Prostate gland (tissue), 2 donors: ENCODE measurements at places on chromosomes 7 and 10. TPM values are rescaled to one million over a fixed set of nuclear protein-coding genes. Genes with fewer than 3 reads are reported as not detected.

- no peak overlapping the region for H3K27ac ChIP-seq
- H3K36me3 ChIP-seq, result no peaks in the 10 kb centered on the region
- H3K27me3 ChIP-seq, result no peaks in the 10 kb centered on the region
- no peaks in the 10 kb centered on the region for H3K4me1 ChIP-seq
- DNase-seq, result no peak
These were observed 211.6 kb downstream of the PHF14 start for GRCh38 chr7:11185179-11185815.

GRCh38 chr10:100828738-100829096 lies 83.3 kb downstream of the PAX2 start:
- DNase-seq, result no peak
- no peak overlapping the region for H3K27ac ChIP-seq
- peak overlapping the region; percentile 15 for H3K4me3 ChIP-seq
- H3K27me3 ChIP-seq, result peaks cover 38% of the 10 kb centered on the region

- H3K4me1 ChIP-seq, result peaks cover 27% of the 10 kb centered on the region
- H3K4me3 ChIP-seq, result no peak overlapping the region
- DNase-seq, result no peak
- peaks cover 4% of the 10 kb centered on the region for H3K36me3 ChIP-seq
- no peaks in the 10 kb centered on the region for H3K27me3 ChIP-seq
- H3K27ac ChIP-seq, result peak overlapping the region; percentile 13
These were observed 19.1 kb downstream of the TSPAN14 start for GRCh38 chr10:80473096-80473657.

GRCh38 chr7:130918129-130919052 lies 184.4 kb upstream of the KLF14 start:
- H3K4me3 ChIP-seq, result no peak overlapping the region
- H3K4me1 ChIP-seq, result peaks cover 38% of the 10 kb centered on the region

GRCh38 chr7:51280156-51280555 lies 36.5 kb downstream of the COBL start:
- peak overlapping the region; percentile 16 for H3K27ac ChIP-seq
- no peaks in the 10 kb centered on the region for H3K27me3 ChIP-seq
- H3K4me3 ChIP-seq, result no peak overlapping the region
- no peaks in the 10 kb centered on the region for H3K36me3 ChIP-seq
- no peaks in the 10 kb centered on the region for H3K4me1 ChIP-seq

- no peak for DNase-seq
- no peaks in the 10 kb centered on the region for H3K27me3 ChIP-seq
- no peak overlapping the region for H3K4me3 ChIP-seq
- H3K4me1 ChIP-seq, result no peaks in the 10 kb centered on the region
- no peaks in the 10 kb centered on the region for H3K36me3 ChIP-seq
- no peak overlapping the region for H3K27ac ChIP-seq
These were observed 965 bp upstream of the PROSER2 start for GRCh38 chr10:11822026-11822756.

DNA sequence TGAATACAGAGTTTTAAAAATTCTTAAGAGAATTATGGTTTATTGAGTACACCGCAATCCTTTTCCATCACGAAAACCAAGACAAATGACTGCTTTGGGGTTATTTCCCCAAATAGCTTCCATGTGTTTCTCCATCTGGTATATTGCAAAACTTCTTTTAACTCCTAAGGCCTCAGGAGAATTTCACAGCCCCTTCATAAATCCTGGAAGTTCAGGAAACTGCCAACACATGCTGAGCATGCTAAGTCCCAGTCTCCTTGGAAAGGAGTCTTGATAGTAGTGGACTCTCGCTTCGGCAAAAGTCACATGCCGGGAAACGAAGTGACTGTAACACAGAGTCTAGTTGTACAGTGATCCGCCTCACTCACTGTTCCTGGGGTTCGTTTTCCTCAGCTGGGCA lies 88.1 kb upstream of the RSU1 start:
- H3K4me3 ChIP-seq, result no peak overlapping the region
- H3K4me1 ChIP-seq, result no peaks in the 10 kb centered on the region
- H3K36me3 ChIP-seq, result no peaks in the 10 kb centered on the region
- no peak overlapping the region for H3K27ac ChIP-seq
- DNase-seq, result no peak

GRCh38 chr7:54778166-54778565 lies 19.2 kb upstream of the SEC61G start:
- no peak overlapping the region for H3K27ac ChIP-seq
- no peaks in the 10 kb centered on the region for H3K27me3 ChIP-seq
- H3K4me1 ChIP-seq, result peaks cover 2% of the 10 kb centered on the region
- no peak overlapping the region for H3K4me3 ChIP-seq
- no peak for DNase-seq

- H3K4me3 ChIP-seq, result no peak overlapping the region
- H3K36me3 ChIP-seq, result no peaks in the 10 kb centered on the region
- H3K4me1 ChIP-seq, result no peaks in the 10 kb centered on the region
These were observed 468.0 kb upstream of the ZMIZ1 start for GRCh38 chr10:78600740-78601139.

- H3K27ac ChIP-seq, result no peak overlapping the region
- H3K4me1 ChIP-seq, result no peaks in the 10 kb centered on the region
- no peak overlapping the region for H3K4me3 ChIP-seq
- DNase-seq, result no peak
These were observed 44.4 kb downstream of the LRRC4 start for GRCh38 chr7:127986581-127987521.

DNA sequence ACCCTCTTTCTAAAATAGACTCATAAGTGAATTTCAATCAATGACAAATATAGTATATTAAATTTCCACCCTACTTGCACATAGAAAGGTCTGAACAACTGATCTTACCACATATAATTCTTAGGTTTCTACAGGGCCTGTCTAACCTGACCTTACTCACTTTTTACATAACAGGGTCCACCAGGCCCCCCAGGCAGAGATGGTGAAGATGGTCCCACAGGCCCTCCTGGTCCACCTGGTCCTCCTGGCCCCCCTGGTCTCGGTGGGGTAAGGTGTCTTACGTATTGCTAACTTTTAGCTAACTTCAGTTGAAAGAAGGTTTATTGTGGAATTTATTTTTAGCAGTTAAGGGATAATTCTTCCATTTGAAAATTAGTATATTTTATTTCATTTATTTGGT lies 5.3 kb downstream of the COL1A2 start:
- H3K36me3 ChIP-seq, result no peaks in the 10 kb centered on the region
- no peaks in the 10 kb centered on the region for H3K4me1 ChIP-seq
- H3K4me3 ChIP-seq, result no peak overlapping the region
- no peaks in the 10 kb centered on the region for H3K27me3 ChIP-seq
- H3K27ac ChIP-seq, result peak overlapping the region; percentile 29
- DNase-seq, result no peak

- H3K4me3 ChIP-seq, result no peak overlapping the region
- H3K27me3 ChIP-seq, result no peaks in the 10 kb centered on the region
- H3K36me3 ChIP-seq, result no peaks in the 10 kb centered on the region
- H3K4me1 ChIP-seq, result no peaks in the 10 kb centered on the region
These were observed 26.8 kb upstream of the CALCR start for GRCh38 chr7:93601363-93601762.

GRCh38 chr10:7218968-7219367 lies 191.9 kb downstream of the SFMBT2 start:
- no peak for DNase-seq
- H3K4me3 ChIP-seq, result no peak overlapping the region
- no peaks in the 10 kb centered on the region for H3K4me1 ChIP-seq
- no peaks in the 10 kb centered on the region for H3K36me3 ChIP-seq
- no peaks in the 10 kb centered on the region for H3K27me3 ChIP-seq
- no peak overlapping the region for H3K27ac ChIP-seq

GRCh38 chr7:135617781-135618180 lies 44.5 kb upstream of the STMP1 start:
- H3K27ac ChIP-seq, result no peak overlapping the region
- no peak overlapping the region for H3K4me3 ChIP-seq
- no peak for DNase-seq
- no peaks in the 10 kb centered on the region for H3K27me3 ChIP-seq
- no peaks in the 10 kb centered on the region for H3K36me3 ChIP-seq

GRCh38 chr7:143018931-143019330 lies 8.0 kb downstream of the OR9A2 start:
- H3K36me3 ChIP-seq, result no peaks in the 10 kb centered on the region
- no peaks in the 10 kb centered on the region for H3K4me1 ChIP-seq
- DNase-seq, result no peak
- H3K4me3 ChIP-seq, result no peak overlapping the region
- no peaks in the 10 kb centered on the region for H3K27me3 ChIP-seq

- DNase-seq, result no peak
- no peaks in the 10 kb centered on the region for H3K4me1 ChIP-seq
- peak overlapping the region; percentile 1 for H3K27ac ChIP-seq
- H3K36me3 ChIP-seq, result no peaks in the 10 kb centered on the region
- peaks cover 2% of the 10 kb centered on the region for H3K27me3 ChIP-seq
These were observed 84.8 kb downstream of the PTPRE start for GRCh38 chr10:127991543-127992255.

- H3K4me3 ChIP-seq, result no peak overlapping the region
- no peak overlapping the region for H3K27ac ChIP-seq
- H3K4me1 ChIP-seq, result no peaks in the 10 kb centered on the region
- H3K27me3 ChIP-seq, result no peaks in the 10 kb centered on the region
- H3K36me3 ChIP-seq, result no peaks in the 10 kb centered on the region
- DNase-seq, result no peak
These were observed 275.5 kb downstream of the ABCA13 start for GRCh38 chr7:48446721-48447120.

DNA sequence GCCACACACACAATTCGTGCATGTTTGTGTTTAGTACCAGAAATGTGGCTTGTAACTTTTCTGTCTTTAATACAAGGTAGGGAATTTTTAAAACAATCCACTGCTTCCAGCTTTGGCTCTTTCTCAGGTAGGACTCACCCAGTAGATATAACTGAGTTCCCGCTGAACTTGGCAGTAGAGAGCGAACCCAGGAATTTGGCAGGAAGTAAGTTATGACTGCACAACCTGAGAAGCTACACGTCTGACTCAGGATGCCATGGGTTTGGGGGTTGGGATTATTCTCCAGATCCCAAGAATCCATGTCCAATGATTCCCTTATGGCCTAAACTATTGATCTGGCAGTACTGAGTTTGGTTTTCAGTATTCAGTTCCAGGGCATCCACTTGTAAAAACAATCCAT lies 499.7 kb downstream of the CALN1 start:
- DNase-seq, result no peak
- H3K4me3 ChIP-seq, result no peak overlapping the region
- peaks cover 2% of the 10 kb centered on the region for H3K27me3 ChIP-seq
- H3K36me3 ChIP-seq, result no peaks in the 10 kb centered on the region
- no peaks in the 10 kb centered on the region for H3K4me1 ChIP-seq

DNA sequence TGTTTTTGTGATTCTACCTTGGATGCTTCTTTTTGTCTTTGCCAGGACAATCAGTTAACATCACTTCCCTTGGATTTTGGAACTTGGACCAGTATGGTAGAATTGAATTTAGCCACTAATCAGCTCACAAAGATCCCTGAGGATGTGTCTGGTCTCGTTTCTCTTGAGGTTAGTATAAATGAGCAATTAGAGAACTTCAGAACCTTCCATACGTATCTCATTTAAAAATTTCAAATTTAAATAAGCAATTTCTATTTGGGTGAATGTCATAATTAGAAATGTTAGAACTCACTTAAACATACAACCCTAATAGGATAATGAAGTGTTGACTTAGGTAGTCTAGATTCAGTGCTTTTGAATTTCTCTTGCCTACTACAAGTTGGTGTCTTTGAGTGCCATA lies 69.3 kb upstream of the ADRA2A start:
- H3K4me1 ChIP-seq, result no peaks in the 10 kb centered on the region
- DNase-seq, result no peak
- H3K4me3 ChIP-seq, result no peak overlapping the region
- no peak overlapping the region for H3K27ac ChIP-seq
- H3K27me3 ChIP-seq, result no peaks in the 10 kb centered on the region

- no peaks in the 10 kb centered on the region for H3K36me3 ChIP-seq
- peak; percentile 77 for DNase-seq
- no peaks in the 10 kb centered on the region for H3K27me3 ChIP-seq
- no peak overlapping the region for H3K4me3 ChIP-seq
- H3K27ac ChIP-seq, result no peak overlapping the region
These were observed 284.6 kb downstream of the KLF6 start for GRCh38 chr10:3500408-3500856.

- peak overlapping the region; percentile 96 for H3K27ac ChIP-seq
- no peak for DNase-seq
- H3K36me3 ChIP-seq, result no peaks in the 10 kb centered on the region
- peaks cover 4% of the 10 kb centered on the region for H3K4me1 ChIP-seq
- peak overlapping the region; percentile 74 for H3K4me3 ChIP-seq
These were observed 923 bp downstream of the TNPO3 start for GRCh38 chr7:129053938-129054437.

GRCh38 chr10:4643471-4643870 lies 182.5 kb upstream of the AKR1E2 start:
- no peaks in the 10 kb centered on the region for H3K27me3 ChIP-seq
- H3K27ac ChIP-seq, result no peak overlapping the region
- no peak for DNase-seq
- no peaks in the 10 kb centered on the region for H3K4me1 ChIP-seq
- H3K4me3 ChIP-seq, result no peak overlapping the region

- H3K4me1 ChIP-seq, result no peaks in the 10 kb centered on the region
- no peak overlapping the region for H3K27ac ChIP-seq
- H3K36me3 ChIP-seq, result no peaks in the 10 kb centered on the region
- no peak overlapping the region for H3K4me3 ChIP-seq
These were observed 295.6 kb downstream of the PRKG1 start for GRCh38 chr10:51369903-51370302.

GRCh38 chr10:45374350-45375052 lies 485 bp downstream of the ALOX5 start:
- H3K27me3 ChIP-seq, result peaks cover 5% of the 10 kb centered on the region
- H3K4me1 ChIP-seq, result peaks cover 6% of the 10 kb centered on the region
- peak overlapping the region; percentile 37 for H3K4me3 ChIP-seq
- DNase-seq, result no peak

GRCh38 chr10:92696606-92697383 lies 7.0 kb downstream of the HHEX start:
- H3K27ac ChIP-seq, result no peak overlapping the region
- no peak for DNase-seq
- H3K27me3 ChIP-seq, result no peaks in the 10 kb centered on the region
- no peak overlapping the region for H3K4me3 ChIP-seq

DNA sequence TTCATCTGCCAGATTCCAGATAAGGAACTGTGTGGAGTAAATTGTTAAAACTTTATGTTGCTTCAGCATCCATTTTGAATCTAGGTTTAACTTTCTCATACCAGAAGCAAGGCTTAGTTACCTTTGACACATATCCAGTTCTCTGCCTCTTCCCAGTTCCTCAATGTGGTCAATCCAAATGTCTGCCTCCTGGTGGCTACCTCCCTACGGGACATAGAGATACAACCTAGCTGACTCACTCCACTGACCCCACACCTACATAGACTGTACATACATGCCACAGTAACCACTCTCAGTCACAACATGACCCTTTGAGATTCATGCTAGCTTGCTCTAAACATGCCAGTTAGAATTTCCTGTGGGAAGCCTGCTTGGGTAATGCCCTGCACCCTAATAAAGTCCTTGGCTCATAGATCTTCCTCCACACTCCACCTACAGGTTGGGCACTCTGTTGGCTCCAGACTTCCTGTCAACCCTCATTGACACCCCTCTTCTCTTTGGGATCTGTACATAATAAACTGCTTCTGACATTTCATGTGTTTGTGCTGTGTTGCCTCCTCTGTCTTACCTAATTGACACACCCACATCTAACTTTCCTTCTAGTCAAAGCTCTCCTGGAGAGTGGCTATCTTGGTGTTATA lies 278.1 kb downstream of the HTR7 start:
- H3K4me3 ChIP-seq, result no peak overlapping the region
- H3K36me3 ChIP-seq, result no peaks in the 10 kb centered on the region
- DNase-seq, result no peak
- no peaks in the 10 kb centered on the region for H3K27me3 ChIP-seq
- no peak overlapping the region for H3K27ac ChIP-seq

The TMEM130 gene
- 83.6 TPM for total RNA-seq

The SPDYE16 gene
- 0.51 TPM for total RNA-seq

The C10orf105 gene
- total RNA-seq, result 0.11 TPM

The CALY gene
- total RNA-seq, result 9.4 TPM

The HMX3 gene
- not detected for total RNA-seq

The ADAM22 gene
- 8.4 TPM for total RNA-seq

The TFR2 gene
- 0.59 TPM for total RNA-seq

The SND1 gene
- total RNA-seq, result 190 TPM

The EN2 gene
- total RNA-seq, result not detected

The SPDYE6 gene
- 0.85 TPM for total RNA-seq
